ENCODE measurements at places on chromosomes 5 and 9.

- DNase-seq: no peak
These were observed 33.0 kb downstream of the GADD45G start for GRCh38 chr9:89637787-89638186.

- no peak for DNase-seq
These were observed 55.5 kb downstream of the APC start for GRCh38 chr5:112793201-112793600.

- no peak for DNase-seq
These were observed 18.8 kb downstream of the NR2F1 start for GRCh38 chr5:93601802-93602155.

DNA sequence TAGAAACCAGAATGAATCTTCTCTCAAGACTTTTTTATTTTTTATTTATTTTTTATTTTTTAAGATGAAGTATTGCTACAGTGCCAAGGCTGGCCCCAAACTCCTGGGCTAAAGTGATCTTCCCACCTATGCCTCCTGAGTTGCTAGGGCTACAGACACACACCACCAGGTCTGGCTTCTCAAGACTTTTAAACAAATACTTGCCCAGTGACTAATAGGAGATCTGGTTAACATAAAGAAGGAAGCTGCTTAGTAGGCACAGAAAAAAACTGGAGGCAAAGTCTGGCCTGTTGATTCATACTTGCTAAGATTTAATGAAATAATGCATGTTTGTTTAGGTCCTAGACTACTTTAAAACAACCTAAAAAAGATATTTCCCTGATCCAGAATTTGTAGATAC lies 43.8 kb downstream of the SLC38A9 start:
- DNase-seq: no peak

DNA sequence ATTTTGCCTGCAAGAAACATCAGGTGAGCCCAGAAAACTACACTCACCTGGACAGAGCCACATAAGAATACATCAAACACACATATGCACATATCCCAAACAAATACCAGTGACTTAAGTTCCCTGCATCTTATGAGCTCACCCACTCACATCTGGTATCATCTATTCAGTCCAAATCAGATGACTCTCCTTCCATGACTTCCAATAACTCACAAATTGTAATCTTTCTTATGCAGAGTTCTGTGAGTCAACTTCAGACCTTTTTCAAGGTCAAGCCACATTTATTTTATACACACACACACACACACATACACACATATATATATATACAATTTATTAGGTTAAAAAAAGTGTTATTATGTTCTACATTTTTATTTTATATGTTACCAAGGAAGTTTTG lies 1711.9 kb upstream of the CDH9 start:
- no peak for DNase-seq

DNA sequence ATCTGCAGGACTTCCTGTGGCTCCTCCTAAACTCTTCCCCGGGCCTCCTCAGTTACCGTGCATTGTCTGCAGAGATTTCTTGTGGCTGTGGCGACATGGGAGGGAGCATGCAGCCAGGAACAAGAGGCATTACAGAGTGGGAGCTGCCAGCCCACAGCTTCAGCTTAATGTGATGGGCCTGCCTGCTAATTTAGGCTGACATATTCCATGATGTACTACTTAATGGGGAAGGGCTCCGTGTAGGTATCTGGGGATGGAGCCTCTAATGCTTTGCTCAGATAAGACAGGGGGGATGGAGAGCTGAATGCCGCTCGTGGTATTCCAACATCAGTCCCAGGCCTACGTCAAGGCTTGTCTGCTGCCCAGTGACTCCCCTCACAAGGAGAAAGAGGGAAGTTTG lies 137.6 kb upstream of the GPR151 start:
- no peak for DNase-seq

All from CD4-positive, alpha-beta T cell treated with Interleukin-17A for 4 hours (primary cell).